KBM-7 (cell line): ENCODE measurements at places on chromosomes 6 and 20.

- DNase-seq, result no peak
These were observed 54.8 kb upstream of the KCNG1 start for GRCh38 chr20:51077686-51078060.

GRCh38 chr20:15487682-15488081 is 1085.6 kb downstream of the KIF16B start:
- DNase-seq, result no peak

DNA sequence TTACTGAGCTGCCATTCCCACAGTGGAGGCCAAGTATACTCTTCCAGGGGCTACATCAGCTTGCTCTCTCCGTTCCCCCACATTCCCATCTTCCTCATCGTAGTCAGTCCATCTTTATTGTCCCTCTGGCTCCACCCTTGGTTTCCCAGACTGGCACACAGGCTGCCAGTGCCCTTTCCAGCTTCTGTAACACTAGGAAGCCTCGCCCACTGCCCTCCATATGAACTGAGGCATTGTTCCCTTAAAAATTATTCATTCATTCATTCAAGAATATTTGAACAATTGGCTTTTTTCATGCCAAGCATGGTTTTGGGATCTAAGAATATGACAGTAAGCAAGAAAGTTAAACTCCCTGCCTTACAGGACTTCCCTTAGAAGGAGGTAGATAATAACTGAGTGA is 14.3 kb downstream of the ROS1 start:
- no peak for DNase-seq

DNA sequence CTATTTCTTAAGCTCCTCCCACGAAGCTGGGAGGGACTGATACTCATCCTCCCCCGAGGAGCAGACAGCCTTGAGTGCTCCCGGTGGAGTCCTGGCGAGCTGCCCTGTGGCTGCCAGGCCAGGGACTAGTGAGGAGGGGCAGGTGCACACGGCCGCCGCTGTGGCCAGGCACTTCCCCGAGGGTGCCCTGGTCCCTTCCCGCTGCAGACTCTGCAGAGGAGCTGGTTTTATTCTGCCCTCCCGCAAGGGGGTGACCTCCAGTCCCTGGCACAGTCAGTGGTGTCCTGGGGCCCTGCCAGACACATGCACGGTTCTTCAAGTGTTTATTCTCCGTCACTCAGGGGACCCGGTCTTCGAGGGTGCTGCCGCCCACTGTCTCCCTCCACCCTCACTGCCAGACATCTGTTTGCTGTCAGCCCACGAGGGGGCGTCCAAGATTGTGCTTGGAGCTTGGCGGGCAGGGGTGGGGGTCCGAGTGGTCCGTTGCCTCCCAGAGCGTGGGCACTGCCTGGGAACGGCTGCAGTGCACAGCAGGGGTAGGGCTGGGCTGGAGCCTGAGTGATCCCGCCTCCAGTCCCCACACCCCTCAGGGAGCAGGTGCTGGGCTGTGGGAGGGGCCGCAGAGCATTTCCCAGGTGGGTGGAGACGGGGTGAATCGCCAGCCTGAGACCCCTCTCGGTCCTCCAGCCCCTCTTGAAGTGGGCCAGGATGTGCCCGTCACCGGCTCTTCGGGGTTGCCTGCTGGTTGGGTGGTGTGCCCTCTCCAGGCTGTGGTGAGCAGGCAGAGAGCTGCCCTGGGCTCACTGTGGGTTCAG is 3.1 kb upstream of the CABLES2 start:
- peak; percentile 56 for DNase-seq

DNA sequence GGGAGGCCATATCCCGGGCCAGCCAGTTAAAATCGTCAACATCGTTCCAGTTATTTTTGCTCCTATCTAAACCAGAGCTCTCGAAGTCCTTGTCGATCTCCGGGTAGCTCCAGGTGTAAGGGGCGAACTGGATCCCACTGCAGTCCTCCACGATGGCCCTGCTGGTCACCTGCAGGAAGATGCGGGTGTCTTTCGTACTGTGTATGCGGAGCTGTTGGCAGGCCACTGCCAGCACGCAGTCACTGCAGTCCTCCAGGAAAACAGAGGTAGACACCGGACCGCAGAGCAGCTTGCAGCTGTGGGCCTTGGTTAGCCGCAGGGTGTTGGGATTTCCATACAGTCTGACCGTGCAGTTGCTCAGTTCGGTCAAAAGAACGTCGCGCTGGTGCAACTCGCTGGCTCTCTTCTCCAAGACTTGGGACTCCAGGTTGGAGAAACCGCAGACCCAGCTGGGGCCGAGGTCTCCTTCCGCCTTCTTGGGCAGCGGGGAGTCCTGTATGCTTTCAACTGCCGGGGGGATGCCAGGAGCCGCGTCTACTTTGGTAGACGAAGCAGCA is 742 bp downstream of the TBCC start:
- peak; percentile 53 for DNase-seq

- DNase-seq, result no peak
These were observed 4.7 kb upstream of the MOG start for GRCh38 chr6:29652198-29652584.

DNA sequence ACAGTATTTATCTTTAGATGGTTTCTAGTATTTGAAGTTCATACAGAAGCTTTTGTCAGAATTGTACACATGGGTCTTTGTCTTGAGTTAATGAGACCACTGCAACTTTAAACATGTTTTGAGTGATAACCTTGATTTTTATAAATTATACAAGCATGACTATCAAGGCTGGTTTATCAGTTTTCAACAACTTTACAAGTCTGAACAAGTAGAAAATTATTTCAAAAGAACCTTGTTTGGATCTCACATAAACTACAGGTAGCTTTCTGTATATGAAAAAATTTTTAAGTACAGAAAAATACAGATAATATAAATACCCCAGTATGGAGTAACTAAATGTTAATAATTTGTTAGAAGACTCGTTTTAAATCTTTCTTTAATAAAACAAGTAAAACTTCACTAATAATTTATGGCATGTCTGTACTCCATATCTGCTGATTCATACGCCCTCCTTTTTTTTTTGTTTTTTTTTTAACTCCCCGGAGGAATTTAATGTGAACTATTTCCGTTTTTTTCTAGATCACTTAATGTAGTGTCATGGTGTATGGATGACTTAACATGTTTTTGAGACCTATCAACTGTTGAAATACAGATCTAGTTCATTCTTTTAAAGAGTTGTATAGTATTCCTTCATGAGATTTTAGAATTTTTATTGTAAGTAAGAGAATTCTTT is 18.3 kb downstream of the VAPB start:
- peak; percentile 31 for DNase-seq

GRCh38 chr6:1337791-1338190 is 25.9 kb downstream of the FOXQ1 start:
- DNase-seq, result no peak

DNA sequence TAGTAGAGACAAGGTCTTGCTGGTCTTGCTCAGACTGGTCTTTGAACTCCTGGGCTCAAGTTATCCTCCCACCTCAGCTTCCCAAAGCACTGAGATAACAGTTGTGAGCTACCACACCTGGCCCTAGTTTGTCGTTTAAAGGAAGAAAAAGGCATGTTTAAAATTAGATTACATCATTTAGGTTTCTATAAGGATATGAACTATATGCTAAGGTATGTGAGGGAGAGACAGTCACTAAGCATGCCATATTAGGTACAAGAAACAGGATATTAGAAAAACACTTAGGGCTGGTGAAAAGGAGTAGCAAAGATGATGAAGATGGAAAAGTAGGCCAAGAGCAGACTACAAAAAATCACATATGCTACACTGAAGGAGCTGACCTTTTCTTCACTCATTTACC is 106.4 kb downstream of the ASCC3 start:
- no peak for DNase-seq

GRCh38 chr6:36418558-36418957 is 24.1 kb downstream of the PXT1 start:
- DNase-seq, result no peak

GRCh38 chr6:31621991-31622390 is 1.5 kb downstream of the PRRC2A start:
- no peak for DNase-seq

- no peak for DNase-seq
These were observed 140.8 kb downstream of the SLC16A10 start for GRCh38 chr6:111228094-111228493.

DNA sequence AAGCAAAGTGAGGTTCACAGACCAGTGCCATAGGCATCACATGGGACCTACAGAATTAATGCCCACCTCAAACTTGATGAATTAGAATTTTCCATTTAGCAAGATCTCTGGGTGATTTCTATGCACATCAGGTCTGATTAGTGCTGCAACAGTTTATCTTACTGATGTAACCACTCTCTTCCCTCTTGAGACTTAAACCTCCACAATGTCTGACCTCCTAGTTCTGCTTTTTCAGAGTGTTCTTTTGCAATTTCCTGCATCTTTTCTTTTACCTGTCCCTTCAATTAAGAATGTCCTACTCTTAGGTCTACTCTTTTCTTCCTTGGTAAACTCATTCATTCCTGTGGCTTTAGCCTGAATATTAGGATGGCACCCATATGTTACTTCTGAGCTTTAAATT is 615.3 kb downstream of the TFAP2A start:
- peak; percentile 2 for DNase-seq
